ENCODE measurements at places on chromosomes 1 and 21.
A peak's percentile ranks its signal among the peaks of the same experiment; 100 is the strongest.

DNA sequence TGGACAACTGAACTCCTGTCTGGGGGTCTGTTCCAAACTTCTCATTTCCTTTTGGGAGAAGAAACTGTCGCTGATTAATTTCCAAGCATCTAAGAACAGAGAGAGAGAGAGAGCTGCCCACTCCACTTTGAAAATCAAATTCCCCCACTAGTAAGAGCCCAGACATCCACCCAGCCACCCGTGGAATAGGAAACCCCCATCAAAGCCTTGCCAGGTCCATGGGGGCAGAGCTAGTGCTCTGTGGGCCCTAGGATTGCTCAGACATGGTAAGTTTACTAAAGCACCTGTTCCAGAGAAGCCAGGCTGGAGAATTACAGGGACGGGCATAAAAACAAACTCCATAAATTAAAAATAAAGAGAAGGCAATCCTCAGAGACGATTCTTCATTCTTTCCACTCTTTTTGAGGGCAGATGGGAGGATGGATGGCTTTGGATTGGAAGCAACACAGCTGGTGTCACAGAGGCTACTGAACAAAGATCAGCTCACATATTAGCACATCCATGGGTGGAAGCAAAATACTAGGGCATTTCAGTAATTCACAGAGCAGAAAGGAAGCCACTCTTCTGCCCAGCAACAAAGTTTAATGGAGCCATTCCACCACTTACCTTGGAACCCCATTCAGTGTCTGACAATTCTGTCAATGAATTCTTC is 103.9 kb downstream of the COLGALT2 start:
- DNase-seq: no peak

DNA sequence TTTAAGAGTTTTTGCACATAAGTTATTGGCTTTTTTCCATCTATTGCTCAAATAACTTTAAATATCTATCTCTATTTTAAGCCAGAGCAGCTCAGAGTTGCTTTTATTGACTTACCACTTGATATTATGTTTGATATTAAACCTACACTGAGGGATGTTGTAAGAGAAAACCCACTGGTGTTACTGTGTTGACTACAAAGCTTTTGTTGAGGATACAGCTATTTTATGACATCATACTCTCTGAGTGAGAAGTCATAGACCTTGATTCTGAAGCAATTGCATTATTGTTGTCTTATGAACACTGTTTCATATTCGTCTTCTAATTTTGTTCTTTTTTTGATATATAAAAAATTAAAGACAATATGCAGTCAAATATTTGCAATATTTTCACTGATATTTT is 560.4 kb downstream of the PTBP2 start:
- DNase-seq: no peak

GRCh38 chr1:30388386-30388785 is 335.0 kb downstream of the MATN1 start:
- DNase-seq: no peak

DNA sequence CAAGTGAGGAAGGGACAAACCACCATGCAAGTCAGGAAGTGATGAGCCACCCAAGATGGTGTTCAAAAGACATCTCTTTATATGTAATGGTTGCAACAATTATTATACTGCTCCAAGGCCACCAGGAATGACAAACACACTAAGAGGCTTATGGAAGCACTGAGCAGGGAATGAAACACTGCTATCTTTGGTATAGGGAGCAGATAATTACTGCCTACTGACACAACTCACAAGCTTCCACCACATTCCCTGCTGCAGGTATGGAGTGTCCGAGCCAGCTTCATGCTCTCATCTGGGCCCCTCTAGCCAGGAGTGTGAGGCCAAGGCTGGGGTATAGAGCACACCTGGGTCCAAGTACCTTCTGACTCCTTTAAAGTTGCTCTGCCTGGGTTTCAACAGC is 371.4 kb downstream of the HHAT start:
- DNase-seq: no peak

DNA sequence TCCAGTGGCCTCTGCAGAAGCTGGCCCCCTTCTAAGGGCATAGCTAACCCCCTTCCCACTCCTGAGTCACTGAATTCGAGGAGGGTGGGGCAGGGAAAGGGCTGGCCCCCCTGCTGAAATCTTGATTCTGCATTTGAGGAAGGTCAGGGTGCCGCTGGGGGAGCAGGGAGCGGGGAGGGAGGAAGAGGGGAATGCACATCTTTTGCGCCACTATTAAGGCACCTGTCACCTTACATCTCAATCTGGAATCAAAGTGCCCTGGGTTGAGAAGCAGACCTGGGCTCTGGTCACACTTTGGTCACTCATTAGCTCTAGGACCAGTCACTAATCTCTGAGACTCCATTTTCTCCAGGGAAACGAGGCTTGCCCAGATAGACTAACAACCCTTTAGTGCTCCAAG is 62.0 kb downstream of the TOR1AIP2 start:
- no peak for DNase-seq

- no peak for DNase-seq
These were observed 15.3 kb upstream of the ADARB1 start for GRCh38 chr21:45059121-45059520.

DNA sequence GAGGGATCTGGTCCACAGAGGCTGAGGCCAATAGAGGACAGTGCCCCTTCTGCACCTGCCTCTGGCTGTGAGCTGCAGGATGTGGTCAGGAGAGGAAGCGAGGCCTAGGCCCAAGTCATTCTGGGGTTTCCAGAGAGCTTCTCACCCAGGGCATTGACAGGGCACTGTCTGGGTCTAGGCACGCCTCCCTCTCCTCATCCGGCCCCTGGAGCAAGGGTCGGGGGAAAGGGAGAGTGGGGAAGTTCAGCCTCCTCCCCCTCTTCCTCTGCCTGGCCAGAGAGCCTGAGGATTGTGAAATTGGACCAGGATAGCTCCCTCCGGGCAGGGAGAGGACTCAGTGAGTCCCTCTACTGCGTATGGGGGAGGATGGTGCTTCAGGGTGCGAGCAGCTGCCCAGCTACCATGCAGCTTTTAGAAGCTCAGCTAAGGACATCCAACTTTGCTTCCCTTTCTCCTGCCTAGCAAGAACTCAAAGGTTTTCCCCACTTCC is 6.3 kb upstream of the INAVA start:
- peak; percentile 72 for DNase-seq

- no peak for DNase-seq
These were observed 1873.5 kb downstream of the NCAM2 start for GRCh38 chr21:22871692-22872091.

GRCh38 chr1:220226752-220227151 is 45.5 kb downstream of the RAB3GAP2 start:
- no peak for DNase-seq

DNA sequence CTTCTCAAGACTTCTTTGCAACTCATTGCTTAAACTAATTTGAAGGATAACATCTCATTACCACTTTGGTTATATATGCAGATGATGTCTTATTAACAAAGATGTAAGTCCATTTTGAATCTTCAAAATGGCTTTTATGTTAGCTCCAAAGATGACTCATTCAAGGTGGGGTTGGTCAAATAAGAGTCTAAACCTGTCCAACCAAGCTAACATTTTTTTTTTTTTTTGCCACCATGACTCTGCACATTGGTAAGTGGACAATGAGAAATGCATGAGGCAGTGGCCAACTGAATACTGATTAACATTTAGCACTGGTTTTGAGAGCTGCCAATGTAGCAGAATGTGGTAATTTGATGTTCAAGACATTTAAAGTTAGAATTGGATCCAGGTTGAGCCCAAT is 278 bp upstream of the KRTAP27-1 start:
- DNase-seq: no peak

DNA sequence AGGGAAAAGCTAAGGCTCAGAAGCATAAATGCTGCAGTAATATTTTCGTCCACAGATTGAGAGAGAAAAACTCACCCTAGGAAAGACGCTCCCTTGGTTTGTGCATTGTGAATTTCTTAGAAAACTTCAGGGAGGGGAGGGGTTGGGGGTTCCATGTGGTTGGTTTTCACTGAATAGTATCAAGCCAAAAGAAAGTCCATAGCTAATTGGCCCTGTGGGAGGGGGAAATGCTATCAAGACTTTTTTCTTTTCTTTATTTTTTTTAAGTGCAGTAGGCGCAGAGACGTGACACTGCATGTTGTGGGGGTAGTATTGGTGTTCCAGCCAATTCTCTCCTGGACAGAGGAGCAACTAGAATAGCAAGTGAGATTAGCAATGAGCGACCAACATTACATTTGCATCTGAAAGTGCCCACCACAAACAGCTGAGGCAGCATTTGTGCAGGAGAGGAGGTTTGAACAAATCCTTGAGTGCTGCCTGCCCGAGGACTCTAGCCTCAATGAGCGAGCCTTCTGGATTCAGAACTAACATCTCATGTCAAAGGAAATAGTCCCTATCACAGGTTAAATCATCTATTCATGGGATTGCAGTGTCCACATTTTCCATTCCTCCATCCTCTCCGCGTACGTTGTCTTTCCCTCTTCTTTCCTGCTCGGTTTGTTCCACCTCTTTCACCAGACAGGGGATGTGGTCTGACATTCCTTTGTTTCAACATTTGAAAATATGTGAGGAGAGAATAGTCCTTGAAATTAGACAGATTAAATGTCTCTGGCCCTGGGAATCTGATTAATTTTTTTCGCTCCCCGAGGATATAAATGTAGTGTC is 118.0 kb upstream of the MARK1 start:
- DNase-seq: no peak

DNA sequence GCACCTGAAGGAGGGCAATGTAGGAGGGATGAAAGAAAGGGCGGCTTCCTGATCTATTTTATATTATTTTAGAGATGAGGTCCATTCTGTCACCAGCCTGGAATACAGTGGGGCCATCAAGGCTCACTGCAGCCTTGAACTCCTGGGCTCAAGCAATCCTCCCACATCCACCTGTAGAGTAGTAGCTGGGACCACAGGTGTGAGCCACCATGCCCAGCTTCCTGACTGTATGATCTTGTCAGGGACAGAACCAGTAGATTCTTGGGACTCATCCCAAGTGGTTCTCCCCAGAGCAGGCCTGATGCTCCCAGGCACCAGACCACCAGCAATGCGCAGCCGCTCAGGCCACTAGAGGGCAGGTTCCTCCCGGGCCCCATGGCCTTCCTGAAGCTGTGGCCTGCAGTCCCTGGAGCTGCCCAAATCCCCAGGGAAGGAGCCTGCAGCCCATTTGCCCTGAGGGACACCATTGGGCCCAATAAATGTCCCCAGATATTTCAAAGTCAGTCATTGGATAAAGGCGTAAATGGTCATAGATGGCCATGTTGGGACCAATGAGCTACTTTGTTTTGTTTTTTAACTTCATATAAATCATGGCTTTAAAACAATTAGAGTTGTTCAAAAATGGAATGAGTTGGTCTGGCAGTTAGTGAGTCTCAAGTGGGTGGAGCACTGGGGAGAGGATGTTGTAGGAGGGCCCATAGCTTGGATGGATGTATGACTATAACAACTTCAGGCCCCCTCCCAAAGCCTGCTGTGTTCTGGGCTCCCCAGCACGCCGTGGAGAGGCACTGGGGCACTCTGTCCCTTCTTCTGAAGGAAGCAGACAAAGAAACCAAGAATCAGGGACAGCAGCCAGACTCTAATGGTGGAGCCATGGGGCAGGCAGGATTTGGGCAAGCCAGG is 44.7 kb upstream of the GOLT1A start:
- no peak for DNase-seq

DNA sequence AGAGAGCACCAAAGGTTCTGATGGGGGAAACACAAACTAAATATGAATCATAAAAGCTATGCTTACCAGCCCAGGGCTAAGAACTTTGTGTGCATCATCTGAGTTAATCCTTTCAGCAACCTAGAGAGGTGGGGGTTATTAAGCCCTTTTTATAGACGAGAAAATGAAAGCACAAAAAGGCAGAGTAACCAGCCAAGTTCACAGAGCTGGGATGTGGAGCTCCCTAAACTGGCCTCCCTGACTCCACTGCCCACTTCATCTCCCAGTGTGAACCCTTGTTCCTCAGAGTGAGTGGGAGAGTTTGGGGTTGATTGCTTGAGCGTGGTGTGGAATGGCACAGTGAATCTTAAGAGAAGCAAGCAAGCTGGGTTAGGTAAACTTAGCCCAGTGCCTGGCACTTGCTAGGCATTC is 10.8 kb upstream of the BCAR3 start:
- no peak for DNase-seq

DNA sequence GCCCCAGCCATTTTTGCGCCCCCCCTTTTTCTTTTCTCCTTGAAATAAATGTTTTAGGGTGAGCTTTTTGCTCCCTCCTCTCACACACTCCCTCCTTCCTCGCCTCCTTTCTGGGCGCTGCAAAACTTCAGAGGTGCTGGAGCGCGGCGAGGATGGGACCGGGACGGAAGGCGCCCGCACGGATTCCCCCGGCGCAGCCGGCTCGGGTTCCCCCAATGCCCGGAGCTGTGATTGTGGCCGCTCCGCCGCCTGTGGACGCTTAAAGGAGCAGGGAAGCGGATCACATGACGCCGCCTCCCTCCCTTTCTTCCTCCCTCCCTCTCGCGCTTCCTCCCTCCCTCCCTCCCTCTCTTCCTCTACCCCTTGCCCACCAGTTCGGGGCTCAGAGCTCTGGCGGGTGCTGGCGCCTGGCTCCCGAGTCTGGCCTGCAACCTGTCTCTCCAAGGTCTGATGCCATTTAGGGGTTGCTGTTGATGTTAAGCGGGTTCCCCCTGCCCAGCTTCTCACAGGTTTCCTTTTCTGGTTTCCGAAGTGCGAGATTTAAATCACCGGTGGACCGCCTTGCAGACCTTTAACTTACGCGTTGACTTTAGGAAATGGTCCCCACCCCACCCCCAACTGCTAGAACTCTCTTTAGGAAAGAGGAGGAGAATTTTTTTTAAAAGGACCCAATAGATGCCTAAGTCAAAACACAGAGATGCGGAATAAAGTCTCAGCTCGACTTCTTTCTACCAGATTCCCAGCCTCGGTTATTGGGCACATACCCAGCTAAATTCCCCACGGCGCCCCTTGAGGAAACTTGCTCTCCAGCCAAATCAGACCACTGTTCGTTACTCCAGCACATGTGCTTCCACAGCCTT is at the start of gene WLS:
WLS (minus strand) TSS at position 235 of the 860 bp plus-strand sequence; CDS start at position 11, 224 bp downstream.
- no peak for DNase-seq

DNA sequence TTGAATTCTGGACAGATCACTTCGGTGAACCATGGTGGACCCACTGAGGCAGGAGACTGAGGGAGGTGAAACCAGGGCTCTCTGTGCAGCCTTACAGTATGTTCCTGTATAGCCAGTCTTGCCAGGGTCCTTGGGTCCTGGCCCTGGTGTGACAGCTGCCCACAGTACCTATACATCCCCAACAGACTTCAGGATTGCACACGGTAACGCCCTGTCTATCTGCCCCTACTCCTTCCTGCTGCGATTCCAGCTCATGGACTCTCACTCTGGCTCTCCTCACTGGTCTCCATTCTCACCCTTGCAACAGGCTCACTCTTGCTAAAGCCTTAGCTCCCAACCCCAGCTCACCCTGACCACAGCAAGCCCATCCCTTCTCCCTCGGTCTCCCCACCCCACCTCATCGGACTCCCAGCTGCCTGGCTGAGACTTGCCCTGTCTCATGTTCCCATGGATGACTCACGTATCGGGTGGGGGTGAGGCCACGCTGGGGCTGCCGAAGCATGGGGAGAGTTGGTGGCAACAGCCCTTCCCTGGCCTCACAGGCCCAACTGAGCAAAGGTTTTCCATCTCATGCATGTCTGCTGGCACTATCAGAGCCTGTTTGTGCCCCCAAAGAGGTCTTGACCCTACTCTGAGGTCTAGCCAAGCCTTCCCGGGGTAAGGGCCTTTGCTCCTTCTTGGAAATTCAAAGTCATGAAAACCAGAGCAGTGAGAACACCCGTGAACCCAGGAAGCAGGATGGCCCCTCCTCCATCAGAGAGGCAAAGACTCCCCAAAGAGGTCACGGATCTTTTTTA is 7.1 kb downstream of the PHLDA3 start:
- no peak for DNase-seq

- DNase-seq: no peak
These were observed 1.2 kb upstream of the LAD1 start for GRCh38 chr1:201400212-201400851.
